ENCODE measurements at places on chromosomes 16 and 17.

DNA sequence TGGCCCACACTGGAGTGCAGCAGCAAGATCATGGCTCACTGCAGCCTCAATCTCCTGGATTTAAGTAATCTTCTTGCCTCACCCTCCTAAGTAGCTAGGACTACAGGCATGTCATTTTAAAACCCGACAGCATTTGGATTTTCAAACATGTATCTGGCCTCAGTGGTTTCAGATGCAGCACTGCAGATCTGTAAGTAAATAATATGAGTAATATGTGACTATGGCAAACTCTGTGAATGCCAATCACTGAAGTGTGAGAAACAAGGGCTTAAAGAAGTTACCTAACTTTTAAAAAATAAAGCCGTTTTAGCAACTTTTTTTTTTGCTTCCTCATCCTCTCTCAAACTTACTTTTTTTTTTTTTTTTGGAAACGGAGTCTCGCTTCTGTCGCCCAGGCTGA is 11.9 kb downstream of the CEP20 start:
- no peak for DNase-seq

DNA sequence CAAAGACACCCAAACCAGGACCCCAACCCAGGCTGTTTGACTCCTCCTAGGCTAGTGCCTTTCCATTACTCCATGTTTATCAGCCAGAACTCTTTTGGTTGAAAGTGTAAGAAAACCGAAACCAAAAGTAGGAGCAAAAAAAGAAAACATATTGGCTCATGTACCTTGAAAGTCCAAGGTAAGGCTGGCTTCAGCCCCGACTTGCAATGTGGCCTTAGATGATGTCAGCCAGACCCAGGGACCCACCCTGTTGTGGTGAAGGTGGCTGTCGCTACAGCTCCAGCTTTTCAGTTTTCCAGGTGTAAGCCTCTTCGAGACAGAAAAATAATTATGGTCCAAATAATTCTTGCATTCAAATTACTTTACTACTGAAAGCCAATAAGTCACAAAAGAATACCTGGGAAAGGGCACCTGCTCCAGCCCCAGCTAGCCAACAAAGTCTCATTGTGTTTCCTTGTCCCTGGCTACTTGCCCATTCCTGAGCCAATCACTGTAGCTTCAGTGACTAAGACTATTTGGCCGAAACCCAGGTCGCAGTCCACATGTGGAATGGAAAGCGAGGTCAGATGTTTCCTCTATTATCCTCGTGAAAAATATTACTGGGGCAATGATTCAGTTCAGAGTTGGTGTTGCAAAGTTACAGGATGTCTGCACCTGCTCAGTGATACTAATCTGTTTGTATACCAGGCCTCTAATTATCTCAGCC is 20.7 kb downstream of the DNAH9 start:
- no peak for DNase-seq

GRCh38 chr16:85398050-85398451 is 215.1 kb upstream of the GSE1 start:
- DNase-seq: peak; percentile 2

GRCh38 chr16:27351989-27352388 is 38.2 kb downstream of the IL4R start:
- no peak for DNase-seq

DNA sequence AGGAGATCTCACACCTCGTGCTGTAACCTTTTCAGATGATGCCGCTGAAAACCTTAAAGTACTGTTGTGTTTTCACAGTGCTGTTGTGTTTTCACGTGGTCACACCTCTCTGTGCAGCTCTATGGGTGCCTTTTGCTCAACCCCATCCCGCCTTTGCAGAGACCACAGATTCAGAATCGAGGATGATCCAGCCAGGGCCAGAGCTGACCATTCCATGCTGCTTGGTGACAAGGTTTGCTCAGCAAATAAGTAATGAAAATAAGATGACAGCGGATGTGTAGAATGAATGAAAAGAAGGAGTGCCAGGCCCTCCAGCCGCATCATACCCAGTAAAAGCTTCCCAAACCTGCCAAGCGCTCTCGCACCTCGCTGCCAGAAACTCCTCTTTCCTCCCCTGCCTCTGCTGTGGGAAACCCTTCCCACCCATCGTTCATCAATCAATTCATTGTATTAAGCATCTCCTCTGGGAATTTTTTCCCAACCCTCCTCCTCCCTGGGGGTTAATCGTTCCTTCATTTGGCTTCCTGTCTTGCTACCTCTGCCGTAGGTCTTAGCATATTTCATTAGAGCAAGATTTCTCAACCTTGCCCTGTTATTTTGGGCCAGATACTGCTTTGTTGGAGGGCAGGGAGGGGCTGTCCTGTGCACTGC is 93.4 kb upstream of the CRHR1 start:
- no peak for DNase-seq

DNA sequence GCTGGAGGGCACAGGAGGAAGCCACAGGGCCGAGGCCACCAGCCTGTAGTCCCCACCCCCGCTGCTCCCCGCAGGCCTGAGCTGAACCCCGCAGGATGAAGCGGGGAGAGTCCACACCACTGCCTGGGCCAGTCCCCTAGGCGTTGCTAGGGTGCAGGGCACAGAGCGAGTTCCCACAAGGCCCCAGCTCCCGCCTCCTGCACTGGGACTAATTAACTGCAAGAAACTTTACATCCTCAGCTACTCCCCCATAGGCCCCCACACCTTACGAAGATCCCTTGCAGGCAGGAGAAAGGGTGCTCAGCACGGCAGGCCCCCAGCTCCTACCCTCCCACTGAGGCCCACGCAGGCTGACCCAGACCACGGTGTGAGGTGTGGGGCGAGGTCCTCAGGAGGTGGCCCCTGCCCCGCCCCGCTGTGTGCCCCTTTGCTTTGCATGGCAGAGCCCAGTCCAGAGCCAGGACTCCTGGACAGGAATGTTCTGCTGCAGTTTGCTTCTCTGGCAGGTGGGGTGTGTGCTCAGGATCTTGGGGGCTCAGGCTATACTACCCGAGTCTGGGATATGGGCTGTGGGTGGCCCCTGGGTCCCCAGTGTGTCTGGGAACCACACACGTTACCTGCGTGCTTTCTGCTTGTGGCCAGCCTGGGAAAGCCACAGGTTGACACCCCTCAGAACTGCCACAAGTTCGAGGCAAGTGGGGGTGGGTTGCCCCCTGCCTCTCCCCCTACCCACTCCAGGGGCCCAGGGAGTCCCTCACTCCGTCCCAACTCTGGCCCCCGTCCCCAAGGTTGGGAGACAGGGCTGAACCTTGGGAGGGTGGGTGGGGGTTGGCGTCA is 1.2 kb downstream of the GNG13 start:
- no peak for DNase-seq

GRCh38 chr16:31071861-31072260 is 2.2 kb downstream of the ZNF668 start:
- no peak for DNase-seq

- DNase-seq: no peak
Observed at GRCh38 chr16:63578791-63579190, 1542.6 kb upstream of the CDH8 start.

DNA sequence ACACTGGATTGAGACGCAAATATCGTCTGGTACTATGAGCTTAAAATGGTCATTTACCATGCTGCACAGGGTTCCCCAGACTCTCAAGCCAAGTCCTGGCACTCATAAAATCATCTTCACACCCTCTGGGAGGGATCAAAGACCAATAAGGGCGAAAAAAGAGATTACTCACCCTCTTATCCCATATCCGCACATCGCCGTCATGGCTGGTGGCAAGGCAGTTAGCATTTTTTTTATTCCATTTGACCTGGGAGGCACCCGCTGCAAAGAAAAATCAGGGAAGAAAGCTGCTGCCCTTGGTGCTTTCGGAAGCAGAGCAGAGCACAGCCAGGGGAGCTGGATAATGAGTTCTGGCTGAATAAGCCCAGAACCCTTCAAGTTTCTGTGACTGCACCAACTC is 42.4 kb downstream of the WDR59 start:
- no peak for DNase-seq
